ENCODE measurements at places on chromosomes 6 and 20.

- DNase-seq = no peak
Observed at GRCh38 chr20:46572153-46572552, 21.7 kb upstream of the OCSTAMP start.

GRCh38 chr6:126232671-126233070 lies 107.2 kb upstream of the CENPW start:
- DNase-seq = no peak

DNA sequence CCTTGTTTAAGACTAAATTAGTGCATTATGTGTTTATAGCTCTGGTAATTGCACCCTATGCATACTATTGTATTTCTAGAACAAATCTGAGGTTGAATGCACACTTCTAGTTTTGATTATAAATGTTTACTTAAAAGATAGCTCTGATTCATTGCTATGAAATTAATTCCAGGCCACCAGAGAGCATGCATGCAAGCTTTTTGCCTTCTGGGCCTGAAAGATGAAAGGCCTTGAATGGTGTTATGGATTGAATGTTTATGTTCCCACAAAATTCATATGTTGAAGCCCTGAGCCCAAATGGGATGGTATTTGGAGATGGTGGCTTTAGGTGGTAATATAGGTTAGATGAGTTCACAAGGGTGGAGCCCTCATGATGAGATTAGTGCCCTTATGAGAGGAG lies 695.0 kb upstream of the MAP3K7 start:
- no peak for DNase-seq

- DNase-seq = no peak
Observed at GRCh38 chr6:50143011-50143719, 93.4 kb upstream of the DEFB112 start.

DNA sequence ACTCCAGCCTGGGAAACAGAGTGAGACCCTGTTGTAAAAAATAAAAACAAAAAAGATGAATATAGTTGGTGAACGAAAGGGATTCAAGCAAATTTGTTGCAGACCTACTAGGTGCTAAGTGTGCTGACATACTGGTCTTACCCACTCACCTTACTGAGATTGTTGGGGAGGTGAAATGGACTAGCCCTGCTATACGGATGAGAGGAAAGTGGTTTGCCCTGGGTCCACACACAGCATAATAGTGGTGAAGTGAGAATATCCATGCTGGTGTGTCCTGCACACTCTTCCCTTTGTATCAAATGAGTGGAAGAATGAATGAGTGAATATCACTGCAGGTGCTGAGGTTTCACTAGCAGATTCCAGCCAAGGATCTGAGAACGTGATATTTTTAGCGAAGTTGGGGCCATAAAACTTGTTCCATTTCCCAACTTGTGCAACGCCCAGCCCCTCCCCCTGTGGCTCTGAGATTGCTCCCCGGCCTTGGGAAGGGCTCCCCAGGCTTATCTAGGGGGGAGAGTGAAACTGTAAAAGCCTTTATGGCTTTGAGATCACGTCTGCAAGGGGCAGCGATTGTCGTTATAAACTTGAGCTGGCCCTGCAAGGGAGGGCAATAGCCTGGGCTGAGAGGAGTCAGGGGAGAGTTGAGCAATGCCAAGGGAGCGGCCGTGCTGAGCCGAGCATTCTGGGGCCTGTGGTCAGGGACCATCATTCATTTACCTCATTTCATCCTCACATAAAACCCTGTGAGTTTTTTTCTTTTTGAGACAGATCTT lies 33.2 kb upstream of the TTPAL start:
- no peak for DNase-seq

DNA sequence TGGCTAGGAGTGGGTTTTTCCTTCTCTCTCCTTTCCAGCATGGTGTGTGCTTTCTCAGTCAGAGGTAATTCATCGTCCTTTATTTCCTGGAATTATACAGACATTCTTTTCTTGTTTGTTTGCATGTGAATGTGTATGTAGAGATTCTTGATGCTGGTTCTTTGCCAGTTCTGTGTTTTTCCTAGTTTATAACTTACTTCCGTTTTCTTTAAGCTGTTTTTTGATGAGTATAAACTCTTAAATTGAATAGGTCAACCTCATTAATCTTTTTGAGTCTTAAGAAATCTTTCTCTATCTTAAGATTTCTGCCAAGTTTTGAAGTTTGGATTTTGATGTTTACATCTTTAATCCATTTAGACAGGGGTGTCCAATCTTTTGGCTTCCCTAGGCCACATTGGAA lies 38.7 kb downstream of the IGF2R start:
- no peak for DNase-seq

GRCh38 chr6:1039191-1039590 lies 272.7 kb upstream of the FOXQ1 start:
- no peak for DNase-seq

DNA sequence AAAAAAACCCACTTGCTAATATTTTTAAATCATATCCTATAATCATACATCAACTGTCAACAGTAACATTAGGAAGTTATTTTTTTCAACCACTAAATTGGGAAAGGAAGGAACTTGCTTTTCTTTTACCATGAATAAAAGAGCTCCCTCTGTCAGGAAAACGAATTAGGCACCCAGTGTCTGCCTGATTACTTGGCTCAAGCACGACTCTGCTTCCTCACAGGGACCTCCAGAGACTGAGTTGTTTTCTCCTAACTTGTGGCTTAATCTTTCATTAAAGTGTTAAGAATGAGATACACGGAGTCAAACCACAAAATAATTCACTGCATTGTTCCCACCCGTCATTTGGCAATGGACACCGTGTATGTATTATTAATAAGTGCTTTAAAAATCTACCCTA lies 1405.1 kb upstream of the EYS start:
- no peak for DNase-seq

DNA sequence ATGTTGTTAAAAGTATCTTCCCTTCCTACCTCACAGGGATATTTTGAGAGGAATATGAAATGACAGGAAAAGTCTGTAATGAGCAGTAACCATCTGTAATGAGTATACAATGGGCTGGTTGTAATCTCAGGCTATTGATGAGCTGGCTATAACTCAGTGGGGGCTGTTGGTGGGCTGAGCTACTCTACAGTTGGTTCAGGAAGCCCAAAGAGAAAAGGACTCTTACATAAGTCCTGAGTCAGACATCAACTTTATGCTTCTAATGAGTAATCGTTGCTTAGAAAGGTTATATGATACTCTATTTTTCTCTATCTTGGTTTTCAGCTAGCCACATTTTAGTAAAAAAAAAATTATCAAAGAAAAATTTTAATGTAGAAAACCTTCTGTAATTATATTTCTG lies 26.4 kb downstream of the ZNF391 start:
- no peak for DNase-seq

- peak; percentile 53 for DNase-seq
Observed at GRCh38 chr20:41072190-41072863, 43.7 kb downstream of the TOP1 start.

GRCh38 chr6:148887181-148887580 lies 140.4 kb downstream of the UST start:
- DNase-seq = no peak
